Osteoblast (primary cell): ENCODE measurements at places on chromosomes 1 and 21.

DNA sequence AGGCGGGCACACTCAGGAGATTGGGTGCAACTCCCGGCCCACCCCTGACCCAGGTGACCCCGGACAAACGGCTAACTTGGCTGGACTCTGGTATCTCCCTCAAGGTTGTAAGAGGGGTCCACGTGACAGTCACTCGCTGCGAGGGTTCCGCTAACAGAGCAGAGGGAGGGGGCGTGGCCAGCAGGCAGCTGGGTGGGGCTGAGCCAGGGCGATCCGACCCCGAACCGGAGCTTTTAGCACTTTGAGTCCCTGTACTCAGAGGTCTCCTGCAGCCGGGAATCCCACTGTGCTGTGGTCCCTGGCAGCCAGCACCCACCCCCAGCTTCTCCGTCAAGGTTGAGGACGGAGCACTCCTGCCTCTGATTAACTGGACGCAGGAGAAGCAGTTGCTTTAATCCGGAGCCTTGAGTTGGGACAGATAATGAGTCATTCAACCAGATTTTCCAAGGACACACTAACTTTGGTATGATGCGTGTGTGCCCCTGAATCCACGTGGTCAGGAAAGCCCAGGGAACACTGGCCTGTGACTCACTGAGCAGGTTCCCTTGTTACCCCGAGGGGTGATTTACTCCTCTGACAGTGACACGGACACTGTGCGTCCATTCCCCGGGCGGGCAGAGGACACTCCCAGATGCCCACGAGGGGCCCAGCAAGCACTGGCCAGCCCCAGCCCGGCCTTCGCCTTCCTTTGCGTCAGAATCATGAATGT, 16.8 kb downstream of the TRPM2 start:
- H3K4me1 ChIP-seq, result no peaks in the 10 kb centered on the region
- H3K36me3 ChIP-seq, result no peaks in the 10 kb centered on the region
- H3K27me3 ChIP-seq, result no peaks in the 10 kb centered on the region
- H3K27ac ChIP-seq, result no peak overlapping the region
- DNase-seq, result peak; percentile 94

DNA sequence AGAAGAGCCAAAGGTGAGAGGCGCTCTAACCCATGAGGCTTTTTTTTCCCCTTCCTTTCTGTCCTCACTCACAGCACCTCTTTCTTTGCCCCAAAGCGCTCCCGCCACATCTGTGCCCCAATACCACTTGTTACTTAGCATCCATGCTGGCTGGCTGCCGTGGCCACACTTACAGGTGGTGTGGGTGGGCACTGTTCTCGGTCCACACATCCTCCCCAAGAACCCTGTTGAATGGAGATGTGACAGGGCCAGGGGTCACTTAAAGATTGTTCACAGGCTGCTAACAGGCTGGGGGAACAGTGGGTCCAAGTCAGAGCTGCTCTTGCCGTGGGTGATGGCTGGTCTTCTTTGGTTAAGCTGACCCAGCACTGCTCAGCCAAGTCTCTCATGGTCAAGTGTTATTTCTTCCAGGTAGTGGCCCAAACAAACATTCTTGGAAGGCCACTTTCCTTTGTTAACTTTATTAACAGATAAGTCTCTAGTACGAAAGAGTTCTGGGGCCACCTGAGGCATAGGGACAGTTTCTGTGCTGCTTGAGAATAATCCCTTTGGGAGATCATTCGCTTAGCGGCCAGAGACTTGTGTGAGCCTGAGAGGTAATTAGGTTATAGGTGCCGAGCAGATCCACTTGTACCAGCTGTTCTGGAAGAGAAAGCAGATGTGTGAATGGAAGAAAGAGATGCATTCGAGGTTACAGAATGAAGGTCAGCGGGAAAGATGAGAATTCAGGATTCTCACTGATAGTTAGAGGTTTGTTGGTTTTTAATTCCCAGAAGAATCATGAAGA, 62.6 kb upstream of the IRF2BP2 start:
- no peak for DNase-seq
- no peak overlapping the region for H3K27ac ChIP-seq
- no peaks in the 10 kb centered on the region for H3K36me3 ChIP-seq
- H3K4me1 ChIP-seq, result peaks cover 11% of the 10 kb centered on the region

- peaks cover 14% of the 10 kb centered on the region for H3K4me1 ChIP-seq
- peaks cover 24% of the 10 kb centered on the region for H3K36me3 ChIP-seq
- no peak for DNase-seq
- no peak overlapping the region for H3K4me3 ChIP-seq
- H3K27ac ChIP-seq, result no peak overlapping the region
Measured at GRCh38 chr1:111465754-111466153, 8.0 kb upstream of the C1orf162 start.

DNA sequence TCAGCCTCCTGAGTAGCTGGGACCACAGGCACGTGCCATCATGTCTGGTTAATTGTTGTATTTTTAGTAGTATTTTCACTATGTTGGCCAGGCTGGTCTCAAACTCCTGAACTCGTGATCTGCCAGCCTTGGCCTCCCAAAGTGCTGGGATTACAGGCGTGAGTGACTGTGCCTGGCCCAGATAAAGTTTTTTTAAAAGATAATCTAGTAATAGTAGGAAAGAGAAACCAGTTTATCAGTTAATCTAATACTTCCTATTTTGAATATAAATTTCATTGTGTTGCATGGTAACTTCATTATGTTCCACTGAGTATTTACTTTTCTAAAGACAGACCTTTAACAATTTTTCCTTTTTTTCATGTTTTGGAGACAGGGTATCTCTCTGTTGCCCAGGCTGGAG, 10.0 kb downstream of the RABGAP1L start:
- no peaks in the 10 kb centered on the region for H3K4me1 ChIP-seq
- DNase-seq, result no peak
- H3K27ac ChIP-seq, result no peak overlapping the region
- H3K36me3 ChIP-seq, result no peaks in the 10 kb centered on the region

DNA sequence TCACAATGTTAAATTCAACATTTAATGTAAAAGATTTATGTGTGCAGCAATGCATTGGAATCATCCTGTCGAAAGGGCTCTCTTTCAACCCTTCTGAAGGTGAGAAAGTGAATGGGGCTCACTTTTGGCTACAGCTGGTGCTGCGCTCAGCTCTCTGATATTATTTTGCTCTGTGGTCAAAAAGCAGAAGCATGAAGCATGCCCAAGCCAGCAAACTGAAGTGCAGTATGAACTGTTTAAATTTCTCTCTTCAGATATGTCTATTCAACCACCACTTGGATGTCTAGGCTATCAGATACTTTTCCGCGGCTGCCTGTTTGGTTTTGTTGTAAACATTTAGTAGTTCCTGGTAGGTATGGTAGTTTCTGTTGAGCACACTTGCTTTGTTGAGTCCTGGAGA, 216.9 kb upstream of the TMPRSS15 start:
- DNase-seq, result no peak
- no peak overlapping the region for H3K27ac ChIP-seq
- H3K4me1 ChIP-seq, result no peaks in the 10 kb centered on the region

DNA sequence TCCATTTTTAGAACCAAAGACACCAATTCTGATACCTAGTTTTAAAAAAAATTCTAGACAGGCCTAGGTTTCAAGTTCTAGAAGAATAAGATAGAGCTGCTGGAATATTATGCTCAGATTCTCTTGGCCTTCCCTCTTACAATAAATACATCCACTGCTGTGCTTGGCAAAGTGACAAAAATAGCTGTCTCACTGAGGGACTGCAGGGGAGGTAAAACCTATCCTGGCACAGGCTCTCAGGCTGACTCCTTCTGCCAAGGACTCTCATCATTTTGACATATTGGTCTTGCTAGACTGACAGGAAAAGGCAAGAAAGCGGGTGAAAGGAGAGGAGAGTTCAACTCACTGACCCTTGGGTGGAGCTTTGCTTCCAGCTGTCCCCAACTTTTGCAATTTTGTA, 197.0 kb upstream of the LHX8 start:
- H3K4me3 ChIP-seq, result no peak overlapping the region
- no peaks in the 10 kb centered on the region for H3K4me1 ChIP-seq
- no peak overlapping the region for H3K27ac ChIP-seq
- H3K36me3 ChIP-seq, result no peaks in the 10 kb centered on the region
- DNase-seq, result no peak

DNA sequence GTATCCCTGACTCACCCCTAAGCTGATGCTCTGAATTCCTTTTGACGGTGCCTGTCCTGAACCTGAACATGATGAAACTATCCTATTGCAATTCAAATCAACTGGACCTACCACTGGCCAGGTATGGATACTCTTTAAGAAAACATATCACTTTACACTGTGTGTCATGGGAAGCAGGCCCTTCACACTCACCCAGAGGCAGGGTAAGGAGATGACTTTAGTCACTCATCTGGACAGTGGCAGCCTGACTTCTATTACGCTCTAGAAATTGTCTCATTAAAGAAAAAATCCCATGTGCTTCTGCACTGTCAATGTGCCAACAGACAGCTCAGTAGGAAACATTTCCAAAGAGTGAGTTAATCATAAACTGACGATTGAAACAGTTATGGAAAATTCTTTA, 94.3 kb downstream of the VAV3 start:
- no peaks in the 10 kb centered on the region for H3K36me3 ChIP-seq
- no peaks in the 10 kb centered on the region for H3K4me1 ChIP-seq

GRCh38 chr1:218476385-218476784, 131.2 kb downstream of the TGFB2 start:
- H3K36me3 ChIP-seq, result no peaks in the 10 kb centered on the region
- no peak for DNase-seq
- H3K27me3 ChIP-seq, result no peaks in the 10 kb centered on the region
- H3K4me3 ChIP-seq, result no peak overlapping the region
- peaks cover 52% of the 10 kb centered on the region for H3K4me1 ChIP-seq
- H3K27ac ChIP-seq, result peak overlapping the region; percentile 82

DNA sequence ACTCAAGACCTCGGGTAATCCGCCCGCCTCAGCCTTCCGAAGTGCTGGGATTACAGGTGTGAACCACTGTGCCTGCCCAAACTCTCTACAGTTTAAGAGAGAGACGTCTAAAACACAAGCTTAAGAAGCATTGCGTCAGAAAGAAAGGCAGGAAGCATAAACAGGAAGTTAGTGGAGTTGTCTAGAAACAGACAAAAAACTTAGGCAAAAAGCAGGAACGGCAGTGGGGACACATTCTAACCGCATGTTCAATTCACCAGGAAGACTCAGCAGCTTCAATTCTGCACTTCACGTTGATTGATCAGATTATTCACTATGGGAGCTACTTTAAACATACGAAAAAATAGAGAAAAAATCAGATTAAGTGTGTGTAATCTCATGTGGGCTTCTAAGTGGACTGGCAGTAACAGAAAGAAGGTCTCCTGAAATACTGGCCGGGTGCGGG, 7.4 kb downstream of the CFAP74 start:
- peak; percentile 55 for DNase-seq
- H3K4me3 ChIP-seq, result no peak overlapping the region
- peaks cover 7% of the 10 kb centered on the region for H3K27me3 ChIP-seq
- no peak overlapping the region for H3K27ac ChIP-seq
- H3K4me1 ChIP-seq, result no peaks in the 10 kb centered on the region
